ENCODE measurements at places on chromosomes 16 and 17.
A peak's percentile ranks its signal among the peaks of the same experiment; 100 is the strongest.

DNA sequence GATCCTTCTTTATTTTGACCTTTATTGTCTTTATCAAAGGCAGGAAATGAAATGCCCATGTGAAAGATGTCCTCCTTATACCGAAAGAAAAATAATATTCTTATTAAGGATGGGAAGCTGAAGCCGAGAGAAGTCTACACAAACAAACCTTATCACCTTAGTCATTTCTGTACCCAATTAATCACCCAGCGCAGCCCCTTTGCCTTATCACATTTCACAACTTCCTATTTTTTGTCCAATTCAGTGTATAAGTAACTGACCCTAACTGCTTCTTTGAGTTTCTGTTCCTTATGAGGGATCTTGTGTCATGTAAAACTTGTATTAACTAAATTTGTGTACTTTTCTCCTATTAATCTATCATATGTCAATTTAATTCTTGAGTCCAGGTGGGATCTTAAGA is 16.4 kb upstream of the CCL23 start:
- DNase-seq, result no peak

- DNase-seq, result peak; percentile 78
Measured at GRCh38 chr16:82192665-82193064, 22.6 kb upstream of the MPHOSPH6 start.

GRCh38 chr16:80084163-80084562 is 456.6 kb upstream of the DYNLRB2 start:
- DNase-seq, result no peak

GRCh38 chr17:29357232-29357631 is 32.9 kb upstream of the TAOK1 start:
- DNase-seq, result no peak

DNA sequence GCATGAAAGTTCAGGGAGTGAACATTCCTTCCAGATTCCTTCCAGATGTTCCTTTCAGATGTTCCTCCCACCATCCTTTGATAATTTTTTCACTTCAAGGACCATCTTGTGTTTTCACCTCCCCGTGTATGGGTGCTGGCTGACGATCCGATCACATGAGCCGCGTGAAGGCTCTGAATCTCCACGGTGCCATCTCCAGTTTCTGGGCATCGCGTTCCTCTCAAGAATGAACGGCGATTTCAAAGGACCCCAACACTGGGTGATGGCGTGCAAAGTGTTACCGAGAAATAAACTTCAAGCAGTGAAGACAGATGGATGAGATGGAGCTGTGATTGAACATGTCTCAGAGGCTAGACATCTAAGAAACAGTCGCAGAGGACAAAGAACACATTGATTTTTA is 245.3 kb downstream of the GSG1L start:
- no peak for DNase-seq

- no peak for DNase-seq
Measured at GRCh38 chr16:80231121-80231520, 309.7 kb upstream of the DYNLRB2 start.

- DNase-seq, result no peak
Measured at GRCh38 chr17:44900894-44901293, 1.6 kb upstream of the EFTUD2 start.

All from activated CD4-positive, alpha-beta T cell treated with anti-CD3 and anti-CD28 coated beads, Interleukin-2, amount 50 U/mL, for 16 hours (primary cell).